ENCODE measurements at places on chromosomes 7 and 10.

DNA sequence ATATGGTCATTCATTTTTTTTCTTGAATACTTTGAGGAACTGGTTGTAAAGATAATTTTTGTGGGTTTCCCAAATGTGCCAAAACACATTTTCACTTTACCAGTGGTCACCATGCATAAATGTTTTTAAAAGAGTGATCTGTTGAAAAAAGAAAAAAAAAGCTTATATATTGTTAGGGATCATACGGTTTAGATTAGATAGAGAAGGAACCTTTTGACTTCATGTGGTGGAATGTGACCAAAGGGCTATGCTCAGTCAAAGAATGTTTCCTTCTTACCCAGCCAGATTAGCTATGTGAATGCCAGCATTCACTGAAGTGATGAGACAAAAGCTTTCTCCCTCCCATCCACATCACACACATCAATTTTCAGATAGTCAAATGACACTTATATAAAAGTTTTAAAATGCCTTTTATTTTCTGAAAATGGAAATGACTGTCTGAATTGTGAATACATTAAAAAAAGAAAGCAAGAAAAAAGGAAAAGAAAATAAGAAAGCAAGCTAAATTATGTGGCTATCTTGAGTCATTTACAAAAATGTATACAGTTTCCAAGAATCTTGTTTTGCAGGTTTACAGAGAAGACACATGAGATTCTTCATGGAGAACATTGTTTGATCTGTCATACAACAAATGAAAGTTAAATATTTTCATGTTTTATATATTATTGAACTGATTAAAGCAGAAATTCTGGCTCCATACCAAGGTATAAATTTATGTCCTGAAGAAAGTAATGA lies 8.6 kb upstream of the CPED1 start:
- DNase-seq = no peak

DNA sequence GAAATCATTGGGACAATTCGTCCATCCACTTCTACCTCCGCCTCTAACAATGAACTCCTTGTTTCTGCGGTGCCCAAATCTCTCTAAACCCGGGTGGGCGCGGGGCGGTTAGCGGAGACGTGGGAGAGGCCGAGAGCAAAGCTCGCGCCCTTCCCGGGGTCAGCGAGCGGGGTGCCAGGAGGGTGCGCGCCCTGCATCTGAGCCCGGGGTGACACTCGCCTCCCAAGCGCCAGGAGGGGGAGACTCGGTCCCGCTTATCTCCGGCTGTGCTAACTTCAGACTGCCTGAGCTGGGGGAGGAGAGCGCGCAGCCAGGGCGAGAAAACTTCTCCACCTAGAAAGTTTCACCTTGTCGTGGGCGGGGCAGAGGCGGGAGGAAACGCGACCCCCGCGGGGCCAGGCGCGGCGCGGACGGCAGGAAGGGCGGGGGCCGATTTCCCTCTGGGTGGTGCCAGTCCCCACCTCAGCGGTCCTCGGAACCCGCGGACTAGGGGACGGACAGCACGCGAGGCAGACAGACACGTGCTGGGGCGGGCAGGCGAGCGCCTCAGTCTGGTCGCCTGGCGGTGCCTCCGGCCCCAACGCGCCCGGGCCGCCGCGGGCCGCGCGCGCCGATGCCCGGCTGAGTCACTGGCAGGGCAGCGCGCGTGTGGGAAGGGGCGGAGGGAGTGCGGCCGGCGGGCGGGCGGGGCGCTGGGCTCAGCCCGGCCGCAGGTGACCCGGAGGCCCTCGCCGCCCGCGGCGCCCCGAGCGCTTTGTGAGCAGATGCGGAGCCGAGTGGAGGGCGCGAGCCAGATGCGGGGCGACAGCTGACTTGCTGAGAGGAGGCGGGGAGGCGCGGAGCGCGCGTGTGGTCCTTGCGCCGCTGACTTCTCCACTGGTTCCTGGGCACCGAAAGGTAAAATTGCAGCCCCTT lies at the start of gene MET:
Gene MET, plus strand, starts transcription at position 516 of the 915 bp plus-strand sequence. CDS start 26,889 bp downstream, outside the sequence.
- DNase-seq = peak; percentile 53

- DNase-seq = no peak
Observed at GRCh38 chr7:138595454-138595853, 105.7 kb downstream of the SVOPL start.

DNA sequence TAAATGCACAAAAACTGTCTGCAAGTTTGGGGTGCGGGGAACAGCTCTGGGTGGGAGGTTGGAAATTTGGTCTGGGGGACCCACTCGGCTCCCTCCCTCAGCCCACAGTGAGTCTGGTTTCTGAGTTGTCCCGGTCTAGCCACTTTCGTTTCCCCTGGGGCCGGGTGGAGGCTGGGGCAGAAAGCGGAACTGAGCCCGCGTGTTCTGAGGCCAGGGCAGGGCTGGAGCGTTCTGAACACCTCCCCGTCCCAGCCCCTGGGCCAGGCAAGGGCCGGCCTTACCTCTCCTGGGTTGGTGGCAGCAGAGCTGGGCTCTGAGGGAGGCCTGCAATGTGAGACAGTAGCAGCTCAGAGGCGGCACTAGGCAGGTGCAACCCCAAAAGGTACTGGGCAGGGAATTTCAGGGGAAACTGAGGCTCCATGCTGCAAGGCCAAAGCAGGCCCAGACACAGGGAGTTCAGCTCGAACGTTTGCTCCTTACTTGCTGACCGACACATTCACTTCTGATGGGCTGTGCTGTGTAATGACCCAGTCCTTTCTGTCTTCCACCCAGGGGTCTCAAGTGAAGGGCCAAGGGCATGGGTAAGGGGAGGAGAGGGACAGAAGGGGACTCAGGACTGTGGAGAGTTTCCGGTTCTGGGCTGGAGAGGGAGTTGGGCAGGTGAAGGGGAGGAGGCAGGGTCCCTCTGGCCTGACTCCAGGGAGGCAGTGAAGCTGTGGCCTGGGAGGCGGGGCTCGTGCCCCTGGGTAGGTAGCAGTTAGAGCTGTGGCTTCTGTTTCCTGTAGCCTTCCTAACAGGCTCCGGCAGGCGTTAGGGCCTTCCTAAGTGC lies 3.0 kb downstream of the IRF5 start:
- peak; percentile 84 for DNase-seq

DNA sequence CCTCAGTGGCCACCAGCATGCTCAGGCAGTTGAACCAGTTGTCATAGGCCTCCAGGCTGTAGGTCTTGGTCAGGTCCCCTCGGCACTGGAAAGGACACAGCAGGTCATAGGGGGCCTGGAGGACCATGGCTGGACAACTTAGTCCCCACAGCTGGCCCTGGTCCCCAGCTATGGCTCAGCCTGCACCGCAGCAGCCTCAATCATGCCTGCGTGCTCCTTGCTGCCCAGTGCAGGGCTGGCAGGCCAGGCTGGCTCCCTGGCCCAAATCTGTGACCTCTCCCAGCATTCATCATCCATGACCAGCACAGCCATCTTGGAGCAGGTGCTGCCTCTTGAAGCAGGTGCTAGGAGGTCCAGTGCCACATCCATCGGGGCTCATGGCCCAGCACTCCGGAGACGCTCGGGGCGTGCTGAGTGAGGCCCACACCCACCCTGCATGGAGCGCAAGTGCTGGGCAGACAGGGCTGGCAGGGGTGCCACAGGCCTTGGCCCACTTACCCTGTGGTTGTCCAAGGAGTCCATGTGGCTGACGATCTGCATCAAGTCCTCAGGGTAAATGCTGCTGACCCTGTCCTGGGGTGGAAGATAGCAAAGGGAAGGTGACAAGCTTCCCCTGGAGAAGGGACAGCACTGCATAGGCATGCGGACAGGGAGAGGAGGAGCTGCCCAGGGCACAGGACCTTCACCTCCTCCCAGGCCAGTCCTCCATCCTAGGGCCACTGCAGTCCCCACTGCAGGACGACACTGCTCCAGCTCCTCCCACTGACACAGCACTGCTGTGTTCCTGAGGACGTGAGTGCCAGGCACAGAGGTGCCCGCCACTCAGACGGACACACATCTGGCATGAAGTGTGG lies 61.7 kb downstream of the CSGALNACT2 start:
- peak; percentile 5 for DNase-seq

DNA sequence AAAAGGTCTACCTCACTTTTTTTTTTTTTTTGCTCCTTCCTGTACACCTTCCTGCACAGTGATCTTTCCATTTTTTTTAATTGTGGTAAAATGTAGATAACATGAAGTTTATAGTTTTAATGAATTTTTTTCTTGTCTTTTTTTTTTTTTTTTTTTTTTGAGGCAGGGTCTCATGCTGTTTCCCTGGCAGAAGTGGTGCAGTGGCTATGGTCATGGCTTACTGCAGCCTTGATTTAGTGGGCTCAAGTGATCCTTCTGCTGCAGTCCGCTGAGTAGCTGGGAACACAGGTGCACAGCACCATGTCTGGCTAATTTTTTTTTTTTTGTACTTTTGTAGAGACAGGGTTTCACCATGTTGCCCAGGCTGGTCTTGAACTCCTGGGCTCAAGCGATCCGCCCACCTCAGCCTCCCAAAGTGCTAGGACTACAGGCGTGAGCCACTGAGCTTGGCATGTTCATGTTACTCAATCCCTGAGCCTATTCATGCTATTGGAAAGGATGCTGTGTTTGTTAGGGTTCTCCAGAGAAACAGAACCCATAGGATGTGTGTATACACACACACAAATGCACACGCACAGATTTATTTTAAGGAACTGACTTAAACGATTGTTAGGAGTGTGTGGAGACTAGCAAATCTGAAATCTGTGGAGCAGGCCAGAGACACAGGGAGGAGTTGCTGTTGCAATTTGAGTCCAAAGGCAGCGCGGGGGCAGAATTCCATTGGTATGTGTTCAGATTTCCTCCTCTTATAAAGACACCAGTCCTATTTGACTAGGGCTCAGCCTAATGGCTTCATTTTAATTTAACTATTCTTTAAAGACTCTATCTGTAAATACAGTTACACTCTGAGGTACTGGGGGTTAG lies 29.1 kb downstream of the GALNT11 start:
- no peak for DNase-seq

DNA sequence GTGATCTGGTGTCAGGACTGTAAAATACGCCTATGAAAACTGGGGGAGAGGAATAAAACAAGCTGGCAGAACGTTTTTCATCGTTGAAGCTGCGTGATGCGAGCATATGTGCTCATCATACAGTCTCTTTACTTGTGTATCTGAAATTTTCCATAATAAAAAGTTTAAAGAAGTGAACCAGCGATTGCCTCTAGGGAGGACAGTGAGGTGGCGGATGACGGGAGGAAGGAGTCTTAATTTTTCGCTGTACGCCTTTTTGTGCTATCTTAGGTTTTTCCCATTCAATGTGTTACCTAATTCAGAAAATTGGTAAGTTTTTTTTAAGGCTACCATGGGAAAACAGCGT lies 891 bp upstream of the WAPL start:
- DNase-seq = no peak

DNA sequence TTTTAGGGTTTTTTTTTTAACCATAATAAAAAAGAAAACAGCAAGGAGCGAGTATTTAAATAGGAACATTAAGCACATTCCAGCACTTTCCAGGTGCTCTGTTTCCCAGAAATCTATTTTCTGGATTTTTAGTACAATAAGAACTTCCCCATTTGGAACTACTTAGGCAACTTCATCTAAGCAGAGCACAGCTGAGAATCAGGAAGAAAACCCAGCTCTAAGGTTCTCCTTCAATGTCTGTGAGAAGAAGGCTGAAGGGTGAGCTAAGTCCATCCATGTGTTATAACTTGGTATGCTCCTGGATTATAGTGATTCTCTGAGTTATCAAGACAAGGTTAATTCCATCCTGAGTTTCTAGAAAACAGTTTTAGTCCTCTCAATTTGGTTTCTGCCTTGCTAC lies 181.9 kb downstream of the CYP26A1 start:
- DNase-seq = no peak

DNA sequence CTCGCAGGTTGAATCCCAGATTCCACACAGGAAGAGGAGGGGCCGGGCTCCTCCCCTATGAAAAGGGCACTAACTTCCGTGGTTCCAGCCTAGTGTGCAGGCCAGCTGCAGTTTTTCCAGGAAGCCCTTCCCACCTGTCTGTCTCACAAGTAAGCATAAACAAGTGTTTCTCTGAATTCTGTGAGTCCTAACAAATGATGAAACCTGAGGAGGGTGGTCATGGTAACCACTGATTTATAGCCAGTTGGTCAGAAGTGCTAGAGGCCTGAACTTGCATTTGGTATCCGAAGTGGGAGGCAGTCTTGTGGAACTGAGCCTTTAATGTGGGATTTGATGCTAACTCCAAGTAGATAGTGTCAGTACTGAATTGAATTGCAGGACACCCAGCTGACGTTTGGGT lies 54.7 kb upstream of the STEAP4 start:
- DNase-seq = no peak

DNA sequence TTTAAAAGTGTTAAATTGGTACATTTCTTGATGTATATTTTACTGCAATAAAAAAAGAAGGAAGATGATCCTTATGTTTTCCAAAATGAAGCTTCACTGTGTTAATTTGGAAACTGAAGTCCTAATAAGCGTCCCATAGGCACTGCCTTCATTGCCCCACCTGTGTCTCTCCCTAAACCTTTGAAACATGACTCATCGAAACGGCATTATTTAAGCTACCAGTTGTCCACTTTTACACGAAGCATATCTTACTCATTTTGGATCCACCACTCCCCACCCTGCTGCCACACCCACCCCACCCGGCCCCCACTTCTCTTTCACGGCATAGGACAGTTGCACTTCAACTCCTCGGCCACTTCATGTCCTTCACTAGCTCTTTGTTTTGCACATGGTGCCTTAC lies 85.5 kb downstream of the KIAA1549 start:
- no peak for DNase-seq

- DNase-seq = no peak
Observed at GRCh38 chr10:3500408-3500856, 284.6 kb downstream of the KLF6 start.

DNA sequence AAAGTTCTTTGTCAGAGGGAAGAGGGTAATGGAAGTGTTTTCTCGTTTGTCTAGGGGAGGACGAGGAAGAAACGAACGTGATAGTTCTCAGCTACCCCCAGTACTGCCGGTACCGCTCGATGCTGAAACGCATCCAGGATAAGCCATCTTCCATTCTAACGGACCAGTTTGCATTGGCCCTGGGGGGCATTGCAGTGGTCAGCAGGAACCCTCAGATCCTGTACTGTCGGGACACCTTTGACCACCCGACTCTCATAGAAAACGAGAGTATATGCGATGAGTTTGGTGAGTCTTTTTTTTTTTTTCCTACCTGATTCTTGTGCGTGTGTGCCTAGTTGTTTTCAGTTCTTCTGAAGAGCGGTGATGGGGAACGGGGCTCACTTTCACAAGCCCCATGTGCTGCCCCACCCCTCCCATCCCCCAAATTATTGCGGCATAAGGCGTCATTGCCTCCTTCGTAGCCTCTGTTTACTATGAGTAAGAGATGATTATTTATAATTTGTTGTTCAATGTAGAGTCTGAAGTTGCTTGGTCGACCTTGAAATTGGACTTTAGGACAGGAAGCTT lies 98.6 kb downstream of the ARID5B start:
- DNase-seq = peak; percentile 25

DNA sequence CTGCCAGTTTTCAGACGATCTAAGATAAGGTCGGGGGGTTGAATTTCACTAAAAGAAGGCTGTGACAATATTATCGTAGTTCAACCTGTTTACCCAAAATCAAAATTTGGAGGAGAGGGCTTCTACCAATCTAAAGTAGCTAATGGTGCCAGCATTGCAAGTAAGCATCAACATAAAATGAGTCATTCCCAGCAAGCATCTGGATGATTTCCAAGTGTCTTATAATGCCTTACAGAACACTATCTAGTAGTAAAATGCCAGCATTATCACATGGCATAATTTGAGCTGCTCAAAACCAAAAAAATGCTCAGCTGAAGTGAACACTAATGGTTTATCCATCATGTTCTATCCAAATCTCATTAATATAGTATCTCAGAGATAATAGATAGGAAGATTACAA lies 1193.9 kb downstream of the DNAJB9 start:
- DNase-seq = no peak
